ENCODE measurements at places on chromosomes 16 and 17.

DNA sequence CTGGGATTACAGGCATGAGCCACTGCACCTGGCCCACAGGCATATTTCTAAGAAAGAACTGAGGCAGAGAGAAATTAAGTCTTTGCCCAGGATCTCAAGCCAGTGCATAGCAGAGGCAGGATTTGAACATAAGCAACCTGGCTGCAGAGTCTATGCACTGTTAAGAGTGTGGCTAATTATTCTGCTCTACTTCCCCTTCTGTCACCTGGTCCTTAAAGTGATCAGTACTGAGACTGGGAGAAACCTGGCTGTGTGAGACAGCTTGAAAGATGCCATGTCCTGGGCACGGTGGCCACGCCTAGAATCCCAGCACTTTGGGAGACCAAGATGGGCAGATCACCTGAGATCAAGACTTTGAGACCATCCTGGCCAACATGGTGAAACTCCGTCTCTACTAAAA lies 58.1 kb downstream of the IQCK start:
- DNase-seq, result no peak

DNA sequence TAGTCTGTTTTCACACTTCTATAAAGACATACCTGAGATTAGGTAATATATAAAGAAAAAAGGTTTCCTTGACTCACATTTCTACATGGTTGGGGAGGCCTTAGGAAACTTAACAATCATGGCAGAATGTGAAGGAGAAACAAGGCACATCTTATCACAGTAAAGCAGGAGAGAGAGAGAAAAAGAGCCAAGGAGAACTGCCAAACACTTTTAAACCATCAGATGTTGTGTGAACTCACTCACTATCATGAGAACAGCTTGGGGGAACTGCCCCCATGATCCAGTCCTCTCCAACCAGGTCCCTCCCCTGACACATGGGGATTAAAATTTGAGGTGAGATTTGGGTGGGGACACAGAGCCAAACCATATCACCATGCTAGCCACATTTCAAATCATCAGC lies 547.9 kb downstream of the CDH13 start:
- no peak for DNase-seq

GRCh38 chr16:69443927-69444631 lies 19.7 kb downstream of the CYB5B start:
- DNase-seq, result no peak

- DNase-seq, result no peak
These were observed 140.6 kb upstream of the TNRC6C start for GRCh38 chr17:77817953-77818352.

- peak; percentile 60 for DNase-seq
These were observed 904 bp downstream of the MAP2K3 start for GRCh38 chr17:21285164-21286065.

- no peak for DNase-seq
These were observed 39.3 kb upstream of the IL21R start for GRCh38 chr16:27362570-27363245.

- DNase-seq, result no peak
These were observed 23.9 kb downstream of the CA10 start for GRCh38 chr17:52134641-52135040.

DNA sequence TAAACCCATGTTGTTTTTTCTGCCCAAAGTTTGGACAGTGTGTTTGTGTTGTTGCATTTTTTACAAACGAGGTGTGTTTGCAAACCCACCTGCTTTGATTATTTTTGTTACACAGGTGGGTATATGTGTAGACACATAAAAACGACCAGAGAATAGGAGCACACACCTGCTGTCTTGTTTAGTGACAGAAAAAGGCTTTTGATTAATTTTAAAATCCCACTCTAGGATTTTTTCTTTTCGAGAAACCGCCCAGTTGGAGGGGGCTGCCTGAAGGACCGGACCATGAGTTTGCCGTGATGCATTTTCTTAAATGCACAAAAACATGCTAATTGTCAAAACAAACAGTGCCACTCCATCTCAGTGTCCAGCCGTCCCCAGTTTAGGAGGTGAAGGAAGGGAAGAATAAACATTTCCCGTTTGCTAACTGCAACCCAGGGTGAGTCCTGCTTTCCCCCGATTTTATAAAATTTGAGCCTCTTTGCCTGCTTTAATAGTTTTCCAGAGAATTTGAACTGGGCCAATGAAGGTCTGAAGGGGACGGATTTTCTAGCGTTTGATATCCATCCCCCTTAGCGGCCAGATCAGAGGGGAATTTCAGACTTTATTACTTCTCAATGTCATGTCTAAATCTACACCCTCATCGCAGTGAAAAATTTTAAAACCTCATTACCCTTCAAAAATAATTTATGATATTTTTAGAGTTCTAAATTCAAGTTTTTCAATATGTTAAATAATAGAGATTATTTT lies 3.2 kb downstream of the FOXC2 start:
- DNase-seq, result no peak

DNA sequence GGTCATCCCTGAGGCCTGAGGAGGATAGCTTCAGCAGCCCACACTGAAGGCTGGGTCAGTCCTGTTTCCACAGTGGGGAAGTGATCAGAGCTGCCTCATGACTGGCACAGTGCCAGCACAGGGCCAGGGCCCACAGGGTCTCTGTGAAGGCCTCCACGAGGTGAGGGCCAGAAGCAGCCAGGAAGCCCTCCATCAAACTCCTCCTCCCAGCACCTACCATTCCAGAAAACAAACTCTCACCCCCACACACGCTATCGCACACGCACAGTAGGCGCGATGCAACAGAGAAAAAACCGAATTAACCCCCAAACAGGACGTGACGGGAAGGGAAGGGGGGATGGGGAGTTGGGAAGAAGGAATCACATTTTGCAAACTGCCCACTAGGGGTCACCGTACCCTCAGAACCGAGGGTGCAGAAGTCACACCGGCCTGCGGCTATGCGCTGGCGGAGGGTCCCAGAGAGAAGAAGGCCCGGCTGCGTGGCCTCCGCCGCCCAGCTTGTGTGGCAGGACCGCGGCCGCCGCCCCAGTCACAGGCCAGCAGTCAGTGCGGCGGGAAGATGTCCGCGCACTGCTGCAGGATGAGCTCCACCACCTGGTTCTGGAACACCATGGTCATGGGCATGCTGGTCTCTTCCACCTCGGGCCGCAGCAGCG lies 37.6 kb downstream of the ARHGAP27 start:
- DNase-seq, result peak; percentile 96

Data from stomach (tissue), 19 donors.